ENCODE measurements at places on chromosomes 6 and 20.
A peak's percentile ranks its signal among the peaks of the same experiment; 100 is the strongest.

DNA sequence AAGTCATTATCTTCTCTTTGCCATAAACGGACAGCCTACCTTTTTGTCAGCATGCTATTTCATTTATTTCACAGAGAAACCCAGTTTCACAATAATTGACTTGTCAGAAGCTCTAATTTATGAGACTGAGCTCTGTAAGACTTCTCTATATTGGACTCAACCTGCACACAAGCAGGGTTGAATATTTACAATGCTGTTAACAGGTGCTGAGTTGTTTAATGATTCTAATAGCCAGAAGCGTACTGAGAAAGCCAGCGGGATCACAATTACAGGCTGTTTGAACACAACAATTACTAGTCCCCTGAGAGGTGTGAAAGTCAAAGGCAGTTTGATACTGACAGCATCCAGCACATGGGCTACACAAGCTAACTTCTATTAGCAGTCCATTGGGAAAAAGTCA is 128.2 kb upstream of the SIM1 start:
- no peak for DNase-seq

GRCh38 chr6:29597184-29597583 is 12.3 kb downstream of the OR2H2 start:
- DNase-seq: no peak

GRCh38 chr20:57711826-57712225 is 2.0 kb upstream of the PMEPA1 start:
- no peak for DNase-seq

DNA sequence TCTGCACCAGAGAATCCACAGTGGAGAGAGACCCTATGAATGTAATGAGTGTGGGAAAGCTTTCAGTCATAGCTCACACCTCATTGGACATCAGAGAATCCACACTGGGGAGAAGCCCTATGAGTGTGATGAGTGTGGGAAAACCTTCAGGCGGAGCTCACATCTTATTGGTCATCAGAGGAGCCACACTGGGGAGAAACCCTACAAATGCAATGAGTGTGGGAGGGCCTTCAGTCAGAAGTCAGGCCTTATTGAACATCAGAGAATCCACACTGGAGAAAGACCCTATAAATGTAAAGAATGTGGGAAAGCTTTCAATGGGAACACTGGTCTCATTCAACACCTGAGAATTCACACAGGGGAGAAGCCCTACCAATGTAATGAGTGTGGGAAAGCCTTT is 11.9 kb downstream of the ZKSCAN8 start:
- DNase-seq: no peak

DNA sequence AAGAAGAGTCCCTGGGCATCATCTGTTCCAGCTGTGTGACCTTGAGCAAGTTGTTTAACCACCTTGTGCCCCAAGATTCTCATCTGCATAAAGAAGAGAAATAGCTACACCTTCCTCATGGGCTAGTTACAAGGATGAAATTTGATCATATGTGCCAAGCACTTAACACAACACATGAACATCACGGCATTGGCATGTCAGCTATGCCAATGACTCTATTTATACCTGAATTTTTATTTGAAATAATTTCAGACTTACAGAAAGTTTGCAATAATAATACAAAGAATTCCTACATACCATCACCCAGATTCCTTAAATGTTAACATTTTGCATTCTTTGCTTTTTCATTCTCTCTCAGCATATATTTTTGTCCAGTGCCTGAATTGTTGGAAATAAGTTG is 21.0 kb upstream of the TCF15 start:
- no peak for DNase-seq

GRCh38 chr20:44485078-44485829 is 9.6 kb downstream of the TTPAL start:
- no peak for DNase-seq

DNA sequence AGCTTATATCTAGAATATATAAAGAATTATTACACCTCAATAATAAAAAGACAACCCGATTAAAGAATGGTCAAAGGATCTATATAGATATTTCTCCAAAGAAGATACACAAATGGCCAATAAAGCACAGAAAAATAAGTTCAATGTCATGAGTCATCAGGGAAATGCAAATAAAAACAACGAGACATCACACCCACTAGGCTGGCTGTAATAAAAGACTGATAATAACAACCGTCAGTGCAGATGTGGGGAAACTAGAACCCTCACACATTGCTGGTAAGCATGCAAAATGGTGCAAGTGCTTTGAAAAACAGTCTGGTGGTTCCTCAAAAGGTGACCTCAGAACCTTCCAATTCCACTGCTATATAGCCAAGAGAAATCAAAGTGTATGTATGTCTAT is 33.0 kb downstream of the TBX18 start:
- DNase-seq: no peak

DNA sequence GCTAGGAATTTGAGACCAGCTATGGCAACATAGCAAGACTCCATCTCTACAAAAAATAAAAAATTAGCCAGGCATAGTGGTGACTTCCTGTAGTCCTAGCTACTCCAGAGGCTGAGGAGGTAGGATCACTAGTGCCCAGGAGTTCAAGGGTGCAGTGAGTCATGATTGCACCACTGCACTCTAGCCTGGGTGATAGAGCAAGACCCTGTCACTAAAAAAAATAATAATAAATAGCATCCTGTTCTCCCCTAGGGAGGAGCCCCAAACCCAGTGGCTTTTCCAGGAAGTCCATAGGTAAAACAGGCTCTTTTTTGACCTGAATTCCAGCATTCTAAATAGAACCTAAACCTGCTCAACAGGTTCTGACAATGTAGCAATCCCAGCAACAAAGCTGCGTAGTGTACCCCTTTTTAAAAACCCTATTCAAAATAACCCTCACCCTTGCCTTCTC is 192.0 kb downstream of the ALDH8A1 start:
- no peak for DNase-seq

- peak; percentile 78 for DNase-seq
Observed at GRCh38 chr6:135088818-135089809, 34.5 kb upstream of the HBS1L start.

DNA sequence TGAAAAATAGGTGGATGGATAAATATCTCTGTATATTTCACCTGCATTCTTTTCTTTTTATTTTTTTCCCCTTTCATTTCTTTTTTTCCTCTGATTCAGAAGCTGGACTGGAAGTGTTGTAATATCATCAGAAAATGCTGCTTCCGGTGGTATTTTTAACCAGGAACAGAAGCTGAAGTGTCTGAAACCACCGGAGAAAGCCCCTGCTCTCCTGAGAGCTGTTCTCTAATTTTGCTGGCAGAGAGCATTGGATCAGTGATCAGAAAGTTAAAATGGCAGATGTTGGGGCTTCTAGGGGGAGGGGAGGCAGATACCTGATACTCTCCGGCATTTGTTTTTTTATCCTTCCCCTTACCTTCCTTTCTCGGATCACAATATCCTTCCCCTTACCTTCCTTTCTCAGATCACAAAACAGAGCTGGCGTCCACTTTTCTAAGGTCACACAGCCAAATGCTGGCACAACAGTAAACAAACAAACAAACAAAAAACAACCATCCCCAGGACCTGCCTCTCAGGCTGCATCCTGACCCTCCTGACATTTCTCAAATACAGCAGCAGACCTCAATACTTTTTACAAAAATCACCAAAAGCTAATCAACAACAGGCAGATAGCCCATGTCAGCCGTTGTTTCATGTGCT is 143.2 kb upstream of the ZNF217 start:
- DNase-seq: peak; percentile 61

DNA sequence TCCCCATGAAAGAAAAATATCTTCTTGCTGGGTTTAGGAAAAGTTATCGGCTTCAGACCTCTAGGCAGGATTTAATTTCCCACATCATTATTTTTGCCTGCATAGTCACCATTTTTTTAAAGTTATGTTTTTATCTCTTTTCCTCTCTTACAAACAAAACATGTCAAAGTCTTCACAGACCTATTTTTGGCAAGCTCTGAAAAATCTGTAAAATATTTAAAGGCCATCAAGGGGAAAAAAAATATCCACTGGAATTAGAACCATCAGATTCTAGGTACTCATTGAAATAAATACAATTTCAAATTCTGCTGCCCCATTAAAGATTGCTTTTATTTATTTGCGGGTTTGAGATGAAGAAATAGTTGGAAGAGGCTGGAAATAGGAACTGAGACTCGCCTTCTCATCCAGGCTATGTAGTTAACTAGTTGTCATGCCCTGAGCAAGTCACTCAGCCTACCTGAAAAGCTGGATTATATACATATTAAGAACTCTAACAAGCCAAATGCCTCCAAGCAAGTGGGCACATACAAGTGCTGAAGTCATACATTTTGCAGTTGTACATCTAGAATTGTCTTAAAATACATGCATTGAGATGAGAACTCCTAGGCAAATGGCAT is 101.7 kb upstream of the SASH1 start:
- DNase-seq: no peak
